ENCODE measurements at places on chromosomes 2 and 18.

DNA sequence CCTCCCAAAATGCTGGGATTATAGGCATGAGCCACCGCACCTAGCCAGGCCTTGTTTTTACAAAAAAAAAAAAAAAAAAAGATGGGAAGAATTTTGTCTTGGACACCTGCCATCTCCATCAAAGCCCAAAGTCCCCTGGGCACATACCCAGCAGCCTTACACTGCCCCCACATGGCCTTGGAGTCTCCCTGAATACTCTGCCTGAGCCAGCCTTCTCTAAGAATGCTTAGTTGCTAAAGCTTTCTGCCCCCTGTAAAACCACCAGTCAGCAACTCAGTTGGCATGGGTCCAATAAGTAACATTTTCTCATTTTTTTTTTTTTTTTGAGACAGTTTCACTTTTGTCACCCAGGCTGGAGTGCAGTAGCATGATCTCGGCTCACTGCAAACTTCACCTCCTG, 40.6 kb downstream of the SPC25 start:
- DNase-seq, result no peak

DNA sequence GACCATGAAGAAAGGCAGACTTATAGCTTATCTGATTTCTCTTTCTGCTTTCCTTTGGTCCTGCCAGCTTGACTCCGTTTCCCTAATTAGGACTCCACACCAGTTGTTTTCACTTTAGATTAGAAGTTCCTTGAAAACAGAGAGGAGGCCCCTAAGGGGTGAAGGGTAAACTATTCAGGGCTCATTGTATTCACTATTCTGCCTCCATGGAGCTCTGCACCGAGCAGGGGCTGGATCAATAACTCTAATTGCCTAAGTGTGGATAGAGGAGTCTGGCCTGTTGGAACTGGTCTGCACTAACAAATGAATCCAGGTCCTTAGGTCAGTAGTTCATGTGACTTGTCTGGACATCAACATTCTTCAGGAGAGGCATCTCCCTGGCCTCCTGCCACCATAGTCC, 36.1 kb upstream of the SKA1 start:
- DNase-seq, result no peak

DNA sequence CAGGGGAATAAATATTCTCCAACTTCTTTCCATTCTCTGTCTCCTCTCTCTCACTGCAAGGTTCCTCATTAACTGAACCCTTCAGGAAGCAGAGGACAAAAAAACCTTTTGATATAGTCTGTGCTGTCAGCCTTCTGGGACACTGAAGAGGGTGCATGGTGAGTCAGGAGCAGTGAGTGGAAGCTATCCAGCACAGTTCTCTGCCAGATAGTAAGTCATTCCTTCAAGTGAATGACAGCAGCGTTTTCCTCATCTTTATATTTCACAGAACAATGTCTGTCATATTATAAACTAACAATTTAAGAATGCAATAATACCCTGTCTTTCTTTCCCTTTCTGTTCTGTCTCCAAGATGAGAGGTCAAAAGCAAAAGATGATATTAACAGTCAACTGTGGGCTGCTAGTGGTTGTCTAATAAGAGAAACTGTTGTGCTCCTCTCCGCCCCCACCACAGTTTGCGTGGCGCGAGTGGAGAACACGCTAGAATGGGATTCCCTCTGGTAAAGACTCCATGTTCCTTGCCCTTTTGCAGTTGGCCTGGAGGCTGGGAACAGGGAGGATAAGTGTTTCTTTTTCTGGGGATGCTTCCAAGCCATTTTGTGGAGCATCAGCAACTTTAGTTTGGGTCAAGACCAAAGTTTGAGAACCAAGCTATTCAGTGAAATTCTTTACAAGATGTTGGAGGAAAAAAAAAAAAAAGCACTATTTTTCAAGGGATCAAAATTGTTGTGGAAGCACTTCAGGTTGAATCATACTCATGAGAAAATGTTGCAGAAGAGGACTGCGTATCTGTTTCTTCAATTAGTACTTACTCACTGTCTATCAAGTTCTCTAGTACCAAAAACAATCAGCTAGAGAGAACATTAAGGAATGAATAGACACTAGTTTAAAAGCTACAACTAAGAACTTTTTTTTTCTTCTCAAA, 430.2 kb downstream of the SETBP1 start:
- DNase-seq, result no peak

- no peak for DNase-seq
Observed at GRCh38 chr18:47108998-47109405, 41.3 kb downstream of the HDHD2 start.

GRCh38 chr2:181235683-181236459, 221.3 kb upstream of the ITGA4 start:
- no peak for DNase-seq

GRCh38 chr2:236603361-236604015, 33.9 kb downstream of the ACKR3 start:
- no peak for DNase-seq

- DNase-seq, result no peak
Observed at GRCh38 chr2:20196657-20197161, 28.2 kb downstream of the SDC1 start.

GRCh38 chr2:228543117-228543516, 361.6 kb upstream of the SPHKAP start:
- DNase-seq, result no peak

GRCh38 chr2:129914538-129915302, 64.7 kb upstream of the RAB6C start:
- no peak for DNase-seq

Data from activated T-cell treated with anti-CD3 and anti-CD28 coated beads for 24 hours (primary cell).